ENCODE measurements at places on chromosomes 4 and X. TPM values are rescaled to one million over a fixed set of nuclear protein-coding genes. Genes with fewer than 3 reads are reported as not detected.

DNA sequence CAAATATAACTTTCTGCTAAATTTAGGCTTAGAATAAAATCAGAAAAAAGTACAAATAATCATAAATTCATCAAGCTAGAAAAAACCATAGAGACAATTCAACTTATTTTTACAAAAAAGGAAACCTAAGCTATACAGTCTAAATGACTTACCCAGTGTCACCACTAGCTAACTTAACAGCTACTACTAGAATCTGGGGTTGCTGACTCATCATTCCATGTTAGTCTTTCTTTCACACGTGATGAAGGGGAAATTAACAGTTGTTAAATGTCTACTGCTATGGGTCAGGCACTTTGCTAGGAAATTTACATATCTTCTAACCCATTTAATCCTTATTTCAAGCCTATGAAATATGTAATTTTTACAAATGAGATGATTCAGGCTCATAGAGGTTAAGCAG, 349.3 kb upstream of the GALNT7 start:
- no peak for DNase-seq
- H3K36me3 ChIP-seq, result no peaks in the 10 kb centered on the region
- H3K4me3 ChIP-seq, result no peak overlapping the region

DNA sequence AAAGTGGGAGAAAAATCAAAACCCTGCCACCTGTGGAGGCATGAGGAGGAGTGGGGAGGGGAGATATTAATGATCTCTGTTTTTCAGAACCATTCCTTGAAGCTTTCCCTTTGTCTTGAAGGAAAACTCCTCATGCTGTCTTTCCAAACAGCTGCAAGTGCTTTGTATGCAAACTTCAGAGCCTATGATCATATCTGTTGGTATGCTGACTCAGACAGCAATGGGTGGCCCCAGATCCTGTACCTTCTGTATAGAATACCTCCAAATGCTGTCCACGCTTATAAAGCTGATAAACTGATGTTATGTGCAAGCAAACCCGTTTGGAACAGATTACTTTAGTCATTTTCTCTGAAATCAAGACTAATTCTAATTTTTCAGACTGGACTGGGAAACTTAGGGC, 31.9 kb downstream of the BMP15 start:
- no peaks in the 10 kb centered on the region for H3K27me3 ChIP-seq
- H3K36me3 ChIP-seq, result no peaks in the 10 kb centered on the region
- H3K27ac ChIP-seq, result no peak overlapping the region
- DNase-seq, result no peak

The ASMT gene
- 1.4 TPM for total RNA-seq

The UGT2B15 gene
- not detected for total RNA-seq
